ENCODE measurements at places on chromosomes 13 and 19.
A peak's percentile ranks its signal among the peaks of the same experiment; 100 is the strongest.

DNA sequence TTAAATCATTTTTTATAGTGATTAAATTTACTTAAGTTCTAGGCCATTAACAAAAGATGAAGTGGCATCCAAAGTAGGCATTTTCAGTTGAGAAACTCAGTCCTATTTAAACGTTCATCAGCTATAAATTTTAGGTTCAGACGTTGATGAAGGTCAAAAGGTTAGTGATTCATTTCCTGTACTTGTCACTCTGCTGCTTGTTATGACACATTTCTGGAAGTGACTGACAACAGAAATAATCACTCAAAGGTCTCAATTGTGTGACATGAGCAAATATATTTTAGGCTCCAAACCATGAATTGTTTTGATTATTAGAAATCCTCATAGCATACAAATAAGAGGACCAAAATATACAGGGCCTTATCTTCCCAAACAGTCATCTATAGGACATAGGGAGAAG, 10.3 kb upstream of the EDNRB start:
- DNase-seq: no peak

DNA sequence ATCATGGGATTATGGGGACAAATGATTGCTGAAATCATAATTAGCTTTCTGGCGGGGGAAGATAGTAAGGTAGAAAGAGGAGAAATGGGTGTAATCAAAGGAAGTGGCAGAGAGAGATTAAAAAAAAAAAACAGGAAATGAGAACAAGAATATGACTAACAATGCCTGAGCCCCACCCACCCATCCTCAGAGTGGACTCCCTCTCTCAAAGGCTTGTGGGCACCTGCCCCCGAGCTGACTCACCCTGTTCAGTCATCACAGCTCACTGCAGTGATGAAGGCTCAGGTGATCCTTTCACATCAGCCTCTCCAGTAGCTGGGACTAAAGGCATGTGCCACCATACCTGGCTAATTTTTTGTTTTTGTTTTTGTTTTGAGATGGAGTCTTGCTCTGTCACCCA, 26.4 kb upstream of the TPT1 start:
- DNase-seq: peak; percentile 56

DNA sequence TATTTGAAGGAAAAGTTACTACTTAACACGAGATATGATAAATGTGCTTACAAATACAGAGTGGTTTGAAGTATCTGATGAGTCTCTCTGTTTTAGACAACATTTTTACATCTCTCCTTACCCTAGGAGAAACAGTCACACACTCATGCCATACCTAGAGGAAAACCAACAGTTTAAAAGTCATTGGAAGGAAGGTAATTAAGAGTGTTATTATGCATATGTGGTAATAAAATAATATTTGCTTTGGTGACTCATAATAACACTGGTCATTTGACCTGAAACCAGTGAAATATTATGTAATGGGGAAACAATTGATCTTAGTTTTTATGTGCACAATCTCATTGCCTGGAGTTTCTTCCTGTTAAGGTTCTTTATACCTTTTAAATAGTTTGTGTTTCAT, 136.9 kb upstream of the SOX21 start:
- DNase-seq: no peak

- DNase-seq: no peak
Observed at GRCh38 chr13:38265132-38265497, 84.5 kb upstream of the UFM1 start.

DNA sequence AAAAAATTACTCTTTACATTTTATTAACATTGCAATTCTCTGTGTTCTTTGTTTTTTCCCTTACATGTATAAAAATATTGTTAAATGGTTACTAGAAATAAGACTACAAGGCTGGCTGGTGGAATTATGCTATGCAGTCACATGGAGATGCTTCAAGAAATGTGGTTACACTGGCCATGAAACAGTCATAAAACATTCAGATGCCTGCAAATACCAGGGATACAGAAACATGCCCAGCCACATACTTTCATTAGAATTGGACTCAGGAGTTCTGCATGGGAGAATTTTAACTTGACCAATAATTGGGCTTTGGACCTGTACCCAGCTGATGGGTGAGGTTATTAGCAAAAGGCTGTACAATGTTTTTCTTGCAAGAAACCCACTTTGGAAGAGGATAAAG, 1407.7 kb upstream of the SLC10A2 start:
- no peak for DNase-seq

GRCh38 chr19:31275068-31275334, 74.2 kb downstream of the TSHZ3 start:
- no peak for DNase-seq

- no peak for DNase-seq
Observed at GRCh38 chr19:4980067-4980466, 11.2 kb downstream of the KDM4B start.

GRCh38 chr13:101709952-101710351, 257.5 kb downstream of the ITGBL1 start:
- DNase-seq: no peak

DNA sequence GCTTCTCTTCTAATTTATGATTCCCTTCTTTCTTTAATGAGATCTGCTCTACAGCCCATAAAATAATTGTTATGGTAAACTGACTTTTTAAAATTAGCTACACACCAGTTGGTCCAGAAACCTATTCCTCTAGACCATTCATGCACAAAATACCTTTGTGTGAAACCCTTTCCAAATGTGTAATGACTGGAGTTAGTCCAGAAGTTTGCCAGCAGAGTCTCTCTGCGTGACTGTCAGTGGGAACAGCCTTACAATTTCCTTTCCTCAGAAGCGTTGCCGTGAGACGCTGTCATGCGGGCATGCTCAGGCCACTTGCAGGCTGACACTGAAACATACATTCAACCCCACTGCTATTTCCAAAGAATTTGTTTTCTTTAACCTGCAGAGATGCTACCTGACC, 965.2 kb downstream of the PCDH9 start:
- DNase-seq: peak; percentile 19

GRCh38 chr13:90884066-90884465, 463.4 kb upstream of the MIR17HG start:
- no peak for DNase-seq

DNA sequence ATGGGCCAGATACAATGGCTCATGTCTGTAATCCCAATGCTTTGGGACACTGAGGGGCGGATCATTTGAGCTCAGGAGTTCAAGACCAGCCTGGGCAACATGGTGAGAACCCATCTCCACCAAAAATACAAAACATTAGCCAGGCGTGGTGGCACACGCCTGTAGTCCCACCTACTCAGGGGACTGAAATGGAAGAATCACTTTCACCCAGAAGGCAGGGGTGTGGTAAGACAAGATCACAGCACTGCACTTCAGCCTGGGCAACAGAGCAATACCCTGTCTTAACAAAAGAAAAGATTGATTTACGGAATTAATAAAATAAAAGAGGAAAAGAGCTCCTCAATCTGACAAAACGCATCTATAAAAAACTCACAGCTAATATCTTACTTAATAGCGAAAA, 22.7 kb downstream of the USP12 start:
- no peak for DNase-seq
